ENCODE measurements at places on chromosomes 7 and 10. TPM values are rescaled to one million over a fixed set of nuclear protein-coding genes. Genes with fewer than 3 reads are reported as not detected.

HNRNPH3 gene
- total RNA-seq: 129 TPM

DOCK1 gene
- not detected for total RNA-seq

KIAA1217 gene
- 0.70 TPM for total RNA-seq

BCL7B gene
- 74.9 TPM for total RNA-seq

RASA4B gene
- total RNA-seq: 14.8 TPM

TMEM236 gene
- 0.12 TPM for total RNA-seq

LRRC18 gene
- total RNA-seq: not detected

MACC1 gene
- total RNA-seq: 1.5 TPM

ABI1 gene
- 55.4 TPM for total RNA-seq

ETV1 gene
- 1.9 TPM for total RNA-seq

CHAT gene
- total RNA-seq: not detected

AMPH gene
- not detected for total RNA-seq

SLC13A1 gene
- not detected for total RNA-seq

PTPN20 gene
- 0.07 TPM for total RNA-seq

HMX3 gene
- not detected for total RNA-seq

PLXNA4 gene
- 1.2 TPM for total RNA-seq

YKT6 gene
- total RNA-seq: 68.3 TPM

SLC26A3 gene
- total RNA-seq: not detected

ANKRD2 gene
- total RNA-seq: 0.67 TPM

BAIAP2L1 gene
- 1.1 TPM for total RNA-seq

OR9A2 gene
- not detected for total RNA-seq

RTKN2 gene
- 3.8 TPM for total RNA-seq

VWC2 gene
- not detected for total RNA-seq

CNNM1 gene
- not detected for total RNA-seq

OR2A12 gene
- total RNA-seq: not detected

RP9 gene
- 11.3 TPM for total RNA-seq

SFRP4 gene
- not detected for total RNA-seq

GSAP gene
- 3.5 TPM for total RNA-seq

GPER1 gene
- not detected for total RNA-seq

ABCA13 gene
- total RNA-seq: 0.05 TPM

ANXA7 gene
- total RNA-seq: 113 TPM

STEAP2 gene
- total RNA-seq: not detected

UBN2 gene
- total RNA-seq: 12.7 TPM

GJD4 gene
- not detected for total RNA-seq

PNLIP gene
- total RNA-seq: not detected

RABGEF1 gene
- total RNA-seq: 21.7 TPM

UCN3 gene
- total RNA-seq: not detected

GHRHR gene
- total RNA-seq: not detected

KIF11 gene
- 79.6 TPM for total RNA-seq

TUBAL3 gene
- total RNA-seq: not detected

GIMAP8 gene
- 13.1 TPM for total RNA-seq

OPALIN gene
- not detected for total RNA-seq

FKBP6 gene
- not detected for total RNA-seq

PKD2L1 gene
- total RNA-seq: not detected

CLCN1 gene
- total RNA-seq: 0.09 TPM

FBXL13 gene
- 0.18 TPM for total RNA-seq

AVPI1 gene
- total RNA-seq: 1.8 TPM

Measured in activated CD8-positive, alpha-beta memory T cell treated with anti-CD3 and anti-CD28 coated beads, Interleukin-2, amount 10 ng/mL, durations not matched to agents 7 days and 5 days (primary cell).